Stimulated activated CD8-positive, alpha-beta memory T cell treated with anti-CD3 and anti-CD28 coated beads, Interleukin-4, amount 100 ng/mL, for 1 hour (primary cell): ENCODE measurements at places on chromosomes 12 and 14.

- DNase-seq, result no peak
Measured at GRCh38 chr12:50110762-50111351, 1.2 kb upstream of the COX14 start.

DNA sequence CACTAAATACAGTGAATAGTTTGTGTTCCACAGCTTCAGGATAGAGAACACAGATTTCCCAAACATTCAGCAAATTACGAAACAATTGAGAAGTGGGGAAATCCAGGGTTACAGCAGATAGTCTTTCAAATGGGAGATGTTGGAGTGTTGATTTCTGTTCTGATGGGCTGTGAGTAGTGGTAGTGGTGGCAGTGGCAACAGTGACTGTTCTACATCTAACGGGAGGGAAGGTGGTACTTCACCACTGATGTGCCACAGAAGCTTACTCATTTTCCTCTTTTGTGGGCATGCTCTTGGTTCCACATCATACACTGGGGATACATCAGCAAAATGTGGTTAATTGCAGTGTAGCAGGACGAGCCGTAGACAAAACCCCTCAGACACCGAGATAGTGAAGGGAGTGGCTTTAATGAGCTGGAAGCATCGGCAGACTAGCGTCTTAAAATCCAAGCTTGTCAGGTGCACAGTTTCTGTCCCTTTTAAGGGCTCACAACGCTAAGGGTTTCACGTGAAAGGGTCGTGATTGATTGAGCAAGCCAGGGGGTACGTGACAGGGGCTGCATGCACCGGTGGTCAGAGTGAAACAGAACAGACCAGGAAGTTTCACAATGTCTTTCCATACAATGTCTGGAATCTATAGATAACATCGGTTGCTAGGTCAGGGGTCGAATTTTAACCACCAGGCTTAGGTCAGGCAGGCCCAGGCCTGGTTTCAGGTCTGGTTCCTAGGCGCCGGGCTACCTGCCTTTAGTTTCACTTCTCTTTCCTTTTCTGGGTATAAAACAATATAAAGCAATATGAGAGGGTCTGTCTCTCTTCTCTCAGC lies 330.6 kb upstream of the FBXO33 start:
- no peak for DNase-seq

- DNase-seq, result no peak
Measured at GRCh38 chr12:88996200-88996788, 356.0 kb downstream of the DUSP6 start.

DNA sequence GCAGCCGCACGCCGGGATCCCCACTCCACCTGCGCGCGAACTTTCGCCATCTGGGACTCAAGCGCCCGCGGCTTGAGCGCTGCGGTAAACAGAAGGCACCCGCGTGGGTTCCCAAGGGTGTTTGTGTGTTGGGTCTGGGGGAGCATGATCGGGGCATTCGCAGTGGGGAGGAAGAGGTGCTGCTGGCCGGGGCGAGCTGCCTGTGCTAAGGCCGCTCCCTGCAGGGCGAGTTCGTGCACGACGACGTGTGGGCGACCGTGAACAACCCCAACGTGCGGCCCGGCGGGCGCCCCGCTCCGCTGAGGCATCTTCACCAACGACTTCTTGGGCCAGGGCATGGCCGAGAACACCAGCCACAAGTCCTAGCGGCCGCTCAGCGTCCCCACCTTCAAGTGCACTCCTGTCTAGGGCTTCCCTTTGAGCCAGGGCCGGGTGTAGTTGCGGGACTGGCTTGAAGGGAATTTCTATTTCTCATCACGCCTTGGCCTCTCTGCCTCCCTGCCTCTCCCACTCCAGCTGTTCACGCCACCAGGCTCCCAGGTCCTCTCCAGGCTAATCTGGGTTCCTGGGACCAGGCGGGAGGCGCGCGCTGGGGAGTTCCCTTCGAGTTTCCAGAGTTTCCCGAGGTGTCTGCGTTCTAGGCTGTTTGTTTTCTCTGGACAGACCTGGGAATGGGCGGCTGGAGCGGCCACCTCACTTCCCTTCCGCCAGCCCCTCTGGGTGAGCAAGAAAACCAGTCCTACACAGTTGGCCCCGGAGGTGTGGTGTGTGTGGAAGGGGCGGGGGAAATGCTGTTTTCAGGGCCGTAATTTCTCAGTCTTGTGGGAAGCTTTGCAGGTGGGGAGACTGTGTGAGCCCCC lies 417.8 kb upstream of the TMTC1 start:
- DNase-seq, result no peak

GRCh38 chr12:116352315-116352835 lies 74.9 kb upstream of the MED13L start:
- DNase-seq, result no peak

DNA sequence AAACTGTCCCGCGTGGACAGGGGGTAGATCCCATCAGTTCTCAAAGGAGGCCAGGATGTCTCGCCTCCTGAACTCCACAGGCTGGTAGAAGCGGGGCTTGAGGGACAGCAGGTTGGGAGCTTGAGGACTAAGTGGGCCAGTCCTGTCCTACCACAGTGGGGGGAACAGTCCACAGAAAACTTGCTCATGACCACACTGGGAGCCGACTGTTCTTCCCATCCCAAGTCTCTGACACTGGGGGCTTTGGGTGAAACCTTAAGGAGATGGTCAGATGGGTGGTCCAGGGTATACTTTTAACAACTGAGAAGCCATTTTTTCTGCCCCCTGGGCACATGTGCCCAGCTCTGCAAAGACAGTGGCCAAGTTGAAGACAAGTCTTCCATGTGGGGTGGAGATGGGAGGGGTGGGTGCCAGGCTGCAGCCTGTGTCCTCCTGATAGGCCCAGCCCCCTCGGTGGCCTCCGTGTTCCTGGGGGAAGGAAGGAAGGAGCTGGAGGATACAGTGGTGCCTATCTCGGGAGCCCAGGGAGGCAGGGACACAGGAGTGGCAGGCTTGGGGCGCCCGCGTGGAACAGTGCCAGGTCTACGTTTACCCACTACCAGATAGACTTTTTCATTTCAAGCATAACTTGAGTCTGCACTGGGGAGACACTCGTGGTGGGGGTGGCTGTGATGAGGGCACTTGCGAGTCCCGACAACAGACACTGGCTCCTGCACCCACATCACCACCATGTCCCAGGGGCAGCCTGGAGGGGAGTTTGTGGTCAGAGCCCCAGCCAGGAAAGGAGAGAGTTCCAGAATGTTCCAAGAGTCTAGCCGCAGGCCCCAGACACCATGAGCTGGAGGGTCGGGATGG lies 14.7 kb downstream of the RHOF start:
- DNase-seq, result no peak

GRCh38 chr14:57865066-57865402 lies 858 bp downstream of the SLC35F4 start:
- DNase-seq, result no peak

- no peak for DNase-seq
Measured at GRCh38 chr14:102875652-102876051, 46.8 kb upstream of the AMN start.

- no peak for DNase-seq
Measured at GRCh38 chr12:77352946-77353345, 287.6 kb upstream of the E2F7 start.

DNA sequence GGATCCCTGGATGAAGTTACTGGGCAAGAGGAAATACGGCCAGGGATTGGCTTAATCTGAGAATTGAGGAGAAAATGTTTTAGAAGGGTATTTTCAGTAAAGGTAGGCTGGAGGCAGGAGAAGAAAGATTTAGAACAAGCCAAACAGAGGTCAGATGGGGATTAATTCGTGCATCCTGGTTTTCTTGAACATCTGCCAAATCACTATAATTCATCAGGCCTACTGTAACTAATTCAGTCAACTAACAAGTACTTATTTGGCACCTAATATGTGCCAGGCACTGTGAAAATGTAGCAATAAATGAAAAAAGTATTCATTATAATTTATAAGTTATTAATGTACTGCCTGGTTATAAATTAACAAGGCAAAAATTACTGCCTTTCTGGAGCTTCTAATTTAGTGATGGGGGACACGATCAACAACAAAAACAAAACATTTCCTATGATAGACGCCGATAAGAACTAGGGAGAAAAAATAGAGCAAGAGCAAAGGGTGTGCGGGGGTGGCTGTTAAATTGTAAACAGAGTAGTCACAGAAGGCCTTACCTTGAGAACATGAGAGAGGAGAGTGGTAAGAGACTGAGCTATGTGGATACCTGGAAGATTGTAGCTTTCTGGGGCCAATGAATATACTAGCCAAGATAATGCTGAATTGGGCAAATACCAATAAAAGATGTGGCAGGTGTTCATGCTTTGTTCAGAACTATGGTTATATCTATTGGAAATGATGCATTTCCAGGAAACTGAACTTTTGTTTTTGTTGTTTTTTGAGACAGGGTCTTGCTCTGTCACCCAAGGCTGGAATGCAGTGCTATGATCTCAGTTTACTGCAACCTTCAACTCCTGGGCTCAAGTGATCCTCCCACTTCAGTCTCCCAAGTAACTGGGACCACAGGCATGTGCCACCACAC lies 34.0 kb downstream of the DUSP16 start:
- DNase-seq, result no peak

GRCh38 chr14:67112344-67112743 lies 76.9 kb upstream of the GARIN2 start:
- DNase-seq, result no peak
